Hematopoietic multipotent progenitor cell treated with erythropoietin and hydrocortisone succinate and interleukin-3 and kit ligand, for 6 days (in vitro differentiated cells): ENCODE measurements at places on chromosomes 2 and 18.
A peak's percentile ranks its signal among the peaks of the same experiment; 100 is the strongest.

DNA sequence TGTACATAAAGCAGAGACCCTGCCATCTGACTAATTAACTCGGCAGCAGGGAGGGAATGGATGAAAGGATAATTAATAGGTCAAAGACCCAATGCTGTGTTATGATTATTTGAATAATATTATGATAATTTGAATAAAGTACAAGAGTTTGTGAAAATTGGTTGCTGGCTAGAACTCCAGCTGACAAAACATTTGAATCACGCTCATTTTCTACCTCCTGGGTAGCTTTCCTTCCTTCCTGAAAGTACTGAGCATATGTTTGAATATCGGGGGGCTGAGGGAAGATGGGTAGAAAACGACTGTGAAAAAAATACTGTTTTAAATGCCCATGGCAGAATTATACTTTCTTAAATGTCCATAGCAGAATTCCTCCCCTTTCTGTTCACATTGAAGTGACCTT, 243.6 kb upstream of the RBMS1 start:
- no peak for DNase-seq

GRCh38 chr2:198883604-198884003, 574.1 kb downstream of the SATB2 start:
- DNase-seq: no peak

DNA sequence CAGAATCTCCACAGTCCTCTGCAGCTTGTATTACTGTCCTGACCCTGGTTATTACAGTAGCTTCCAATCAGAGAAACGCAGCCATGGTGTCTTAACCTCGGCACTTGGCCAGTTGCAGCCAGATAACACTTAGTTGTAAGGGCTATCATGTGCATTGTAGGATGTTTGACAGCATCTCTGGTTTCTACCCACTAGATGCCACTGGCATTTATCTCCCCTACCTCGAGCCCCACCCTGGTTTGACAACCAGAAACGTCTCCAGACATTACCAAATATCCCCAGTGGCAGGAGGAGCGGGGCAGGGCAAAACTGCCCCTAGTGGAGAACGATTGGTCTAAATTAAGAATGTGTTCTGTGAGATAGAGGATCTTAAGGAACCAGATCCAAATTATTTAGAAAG, 13.1 kb downstream of the DSG2 start:
- peak; percentile 64 for DNase-seq

- DNase-seq: no peak
These were observed 174.8 kb downstream of the HDAC4 start for GRCh38 chr2:239225871-239226561.

DNA sequence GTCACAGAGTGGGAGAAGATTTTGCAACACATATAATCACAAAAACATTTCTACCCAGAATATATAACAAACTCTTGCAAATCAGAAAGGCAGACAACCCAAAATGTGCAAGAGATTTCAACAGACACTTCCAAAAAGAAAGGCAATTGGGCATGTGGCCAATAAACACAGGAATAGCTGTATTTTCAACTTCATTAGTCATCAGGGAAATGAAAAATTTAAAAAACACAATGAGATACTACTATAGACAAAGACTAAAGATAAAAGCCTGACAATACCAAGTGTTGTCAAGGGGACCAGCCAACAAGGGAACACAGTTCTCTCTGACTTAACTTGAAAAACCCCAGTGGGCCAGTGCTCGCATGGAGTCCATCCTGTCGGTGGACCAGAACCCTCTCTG, 40.5 kb downstream of the MTHFD2 start:
- no peak for DNase-seq

DNA sequence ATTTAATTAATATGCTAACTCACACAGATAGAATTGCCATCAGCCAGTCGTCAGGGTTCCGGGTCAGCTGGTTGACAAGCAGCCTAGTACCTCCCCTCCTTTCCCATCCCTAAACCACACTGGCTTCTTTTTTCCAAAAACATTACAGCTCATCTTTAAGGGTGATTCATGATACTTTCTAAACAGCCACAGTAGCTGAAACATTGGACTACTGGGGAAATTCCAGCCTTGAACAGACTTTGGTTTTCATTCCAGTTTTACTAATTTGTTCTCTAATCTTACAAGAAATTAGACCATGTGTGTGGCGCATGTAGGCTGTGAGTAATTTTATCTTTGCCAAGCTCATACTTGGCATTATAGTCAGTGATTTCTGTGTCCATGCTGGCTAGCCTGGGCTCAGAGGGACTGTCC, 110.8 kb downstream of the FMNL2 start:
- DNase-seq: no peak
